ENCODE measurements at places on chromosomes 16 and 17. TPM values are rescaled to one million over a fixed set of nuclear protein-coding genes. Genes with fewer than 3 reads are reported as not detected.

- H3K4me1 ChIP-seq = no peaks in the 10 kb centered on the region
- no peaks in the 10 kb centered on the region for H3K36me3 ChIP-seq
- no peak for DNase-seq
- H3K27ac ChIP-seq = no peak overlapping the region
- H3K27me3 ChIP-seq = no peaks in the 10 kb centered on the region
- H3K4me3 ChIP-seq = no peak overlapping the region
Measured at GRCh38 chr17:39071573-39071972, 79.9 kb downstream of the PLXDC1 start.

- H3K27me3 ChIP-seq = no peaks in the 10 kb centered on the region
- no peaks in the 10 kb centered on the region for H3K36me3 ChIP-seq
- H3K27ac ChIP-seq = no peak overlapping the region
- H3K4me3 ChIP-seq = no peak overlapping the region
Measured at GRCh38 chr17:70621566-70621965, 452.2 kb downstream of the KCNJ2 start.

DNA sequence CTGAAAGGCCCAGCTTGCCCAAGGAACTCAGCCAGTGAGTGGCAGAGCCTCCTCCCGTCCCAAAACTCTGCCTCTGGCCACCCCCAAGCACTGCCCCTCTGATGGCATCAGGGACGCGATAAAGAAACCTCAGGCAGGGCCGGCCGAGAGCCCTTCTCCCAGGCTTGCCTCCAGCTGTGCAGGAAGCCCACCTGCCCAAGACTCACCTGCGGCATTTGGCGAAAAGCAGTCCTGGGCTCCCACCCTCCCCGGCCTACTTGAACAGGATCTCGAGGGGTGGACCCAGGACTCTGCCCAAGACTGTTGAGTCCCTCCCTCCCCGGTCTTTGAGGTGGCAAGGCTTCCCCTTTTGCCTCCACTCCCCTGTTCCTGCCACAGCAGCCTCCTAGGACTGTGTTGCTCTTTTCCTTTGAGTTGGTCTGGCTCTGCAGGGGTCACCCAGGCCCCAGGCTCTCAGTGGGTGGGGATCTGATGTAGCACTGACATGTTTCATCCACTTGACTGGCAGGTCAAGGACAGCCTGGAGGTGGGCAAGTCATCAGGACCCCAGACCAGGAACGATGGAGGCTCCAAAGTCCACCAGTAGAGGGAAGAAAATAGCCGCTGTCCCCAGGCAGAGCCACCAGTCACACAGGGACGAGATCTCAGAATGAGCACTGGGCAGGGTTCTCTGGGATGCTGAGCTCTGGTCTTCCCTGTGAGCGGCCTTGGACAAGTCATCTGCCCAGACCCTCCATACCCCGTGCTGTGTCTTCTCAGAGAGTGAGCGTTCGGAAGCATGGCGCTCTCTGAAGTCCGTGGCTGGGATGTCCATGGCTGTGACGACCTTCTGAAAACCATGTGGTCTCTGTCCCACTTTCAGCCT, 111.0 kb upstream of the TNRC6C start:
- DNase-seq = no peak
- no peak overlapping the region for H3K27ac ChIP-seq
- no peaks in the 10 kb centered on the region for H3K27me3 ChIP-seq

GRCh38 chr17:6135996-6136395, 65.8 kb downstream of the WSCD1 start:
- H3K4me1 ChIP-seq = no peaks in the 10 kb centered on the region
- no peak overlapping the region for H3K4me3 ChIP-seq
- no peak for DNase-seq
- peaks cover 5% of the 10 kb centered on the region for H3K27me3 ChIP-seq

DNA sequence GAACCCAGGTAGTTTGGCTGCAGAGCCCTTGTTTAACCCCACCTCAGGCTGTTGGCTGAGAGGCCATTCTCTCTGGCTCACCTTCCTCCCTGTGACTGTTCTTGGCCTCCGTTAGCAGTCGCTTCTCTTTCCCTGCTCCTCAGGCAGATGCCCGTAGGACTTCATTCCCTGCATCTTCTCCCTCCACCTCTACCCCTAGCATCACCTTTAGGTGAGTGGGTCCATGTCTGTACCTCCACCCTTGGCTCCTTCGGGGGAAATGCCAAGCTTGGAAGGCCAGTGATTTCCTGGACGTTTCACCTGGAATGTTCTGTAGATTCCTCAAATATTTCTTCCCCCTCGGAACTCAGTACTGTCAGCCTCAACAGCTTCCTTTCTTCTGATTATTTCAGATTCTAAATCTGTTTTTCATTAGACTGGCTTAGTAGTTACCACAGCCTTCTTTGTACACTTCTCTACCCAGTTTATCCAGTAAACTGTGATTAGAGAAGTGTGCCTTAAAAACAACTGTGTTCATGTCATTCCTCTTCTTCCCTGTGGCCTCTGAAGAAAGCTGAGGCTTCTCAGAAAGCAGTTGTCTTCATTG, 227.9 kb downstream of the MSI2 start:
- no peaks in the 10 kb centered on the region for H3K36me3 ChIP-seq
- H3K4me3 ChIP-seq = no peak overlapping the region
- H3K27ac ChIP-seq = no peak overlapping the region

DNA sequence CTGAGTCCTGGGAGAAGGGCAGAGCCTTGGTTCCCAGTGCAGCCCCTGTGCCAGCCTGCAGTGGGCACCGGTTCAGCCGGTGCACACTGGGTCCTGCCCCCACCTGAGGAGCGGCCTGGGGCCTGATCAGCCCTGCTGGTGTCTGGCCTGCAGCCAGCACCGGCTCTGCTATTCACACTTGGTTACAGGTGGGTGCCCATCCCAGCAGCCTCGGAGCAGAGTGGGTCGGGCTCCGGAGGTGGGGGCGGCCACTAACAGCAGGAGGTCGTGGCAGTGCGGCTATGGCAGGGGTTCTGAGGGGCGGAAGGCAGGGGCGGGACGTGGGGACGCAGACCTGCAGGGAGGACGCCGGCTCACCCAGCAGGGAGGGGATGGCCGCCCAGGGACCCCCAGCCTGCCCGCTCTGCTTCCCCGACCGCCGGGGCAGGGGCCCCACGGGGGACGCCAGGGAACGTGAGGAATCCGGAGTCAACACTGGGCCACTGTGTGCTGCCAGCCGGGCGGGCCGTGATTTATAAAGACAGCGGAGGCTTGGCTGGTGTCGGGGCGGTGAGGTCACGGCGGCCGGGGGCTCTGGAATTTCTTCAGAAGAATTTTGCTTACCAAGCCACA, 20.3 kb downstream of the METRNL start:
- H3K27ac ChIP-seq = no peak overlapping the region
- no peaks in the 10 kb centered on the region for H3K36me3 ChIP-seq
- peaks cover 6% of the 10 kb centered on the region for H3K4me1 ChIP-seq

- no peak for DNase-seq
- H3K4me1 ChIP-seq = peaks cover 8% of the 10 kb centered on the region
- H3K4me3 ChIP-seq = no peak overlapping the region
- H3K27me3 ChIP-seq = no peaks in the 10 kb centered on the region
Measured at GRCh38 chr16:70512456-70512855, 10.9 kb downstream of the COG4 start.

- H3K4me1 ChIP-seq = no peaks in the 10 kb centered on the region
- H3K27ac ChIP-seq = no peak overlapping the region
- peaks cover 58% of the 10 kb centered on the region for H3K36me3 ChIP-seq
- no peaks in the 10 kb centered on the region for H3K27me3 ChIP-seq
- no peak overlapping the region for H3K4me3 ChIP-seq
Measured at GRCh38 chr16:28098171-28098958, 34.9 kb upstream of the GSG1L start.

DNA sequence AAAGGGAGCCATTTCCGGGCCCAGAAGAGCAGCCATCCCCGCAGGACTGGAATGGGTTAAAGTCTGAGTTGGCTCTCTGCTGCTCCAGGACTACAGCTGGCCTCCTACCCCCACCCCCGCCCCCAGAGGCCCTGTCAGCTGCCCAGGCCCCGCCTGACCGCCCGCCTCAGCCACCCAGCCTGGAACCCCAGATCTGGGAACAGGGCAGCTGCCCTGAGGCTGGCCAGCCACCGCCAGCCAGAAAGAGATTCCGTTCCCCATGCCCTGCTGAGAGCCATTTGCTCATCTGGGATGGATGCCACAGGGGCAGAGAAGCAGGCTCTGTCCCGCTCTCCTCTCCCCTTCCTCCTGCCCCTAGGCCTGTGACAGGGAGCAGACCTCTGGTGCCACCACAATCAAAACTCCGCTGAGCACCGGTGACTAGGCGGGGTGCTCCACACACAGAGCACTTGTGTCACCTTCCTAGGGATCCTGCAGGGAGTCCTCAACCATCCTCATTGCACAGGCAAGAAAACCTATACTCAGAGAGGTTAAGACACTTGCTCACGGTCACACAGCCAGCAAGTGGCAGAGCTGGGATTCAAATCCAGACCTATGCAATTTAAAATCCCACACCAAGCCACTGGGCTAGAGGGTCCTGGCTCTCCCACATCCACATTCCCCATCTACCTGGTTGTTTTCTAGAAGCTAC, 44.1 kb downstream of the ZNF423 start:
- no peak overlapping the region for H3K27ac ChIP-seq
- H3K27me3 ChIP-seq = no peaks in the 10 kb centered on the region
- no peaks in the 10 kb centered on the region for H3K36me3 ChIP-seq
- DNase-seq = no peak
- H3K4me3 ChIP-seq = no peak overlapping the region

Gene KRT39
- total RNA-seq = not detected

DNA sequence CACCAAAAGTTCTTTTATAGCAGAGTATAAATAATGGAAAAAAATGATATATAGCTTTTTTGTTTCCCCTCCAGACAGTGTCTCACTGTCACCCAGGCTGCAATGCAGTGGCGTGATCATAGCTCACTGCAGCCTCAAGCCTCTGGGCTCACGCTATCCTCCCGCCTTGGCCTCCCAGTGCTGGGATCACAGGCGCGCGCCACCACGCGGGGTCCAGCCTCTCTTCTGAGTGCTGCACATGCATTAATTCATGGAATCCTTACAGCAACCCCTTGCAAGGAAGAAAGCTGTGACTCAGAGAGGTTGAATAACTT, 18.0 kb upstream of the ZNF629 start:
- H3K36me3 ChIP-seq = no peaks in the 10 kb centered on the region
- no peaks in the 10 kb centered on the region for H3K27me3 ChIP-seq
- H3K4me1 ChIP-seq = peaks cover 19% of the 10 kb centered on the region
- H3K27ac ChIP-seq = peak overlapping the region; percentile 47
- H3K4me3 ChIP-seq = peak overlapping the region; percentile 43
- DNase-seq = no peak

GRCh38 chr17:34726536-34727384, 147.4 kb downstream of the TMEM132E start:
- no peaks in the 10 kb centered on the region for H3K27me3 ChIP-seq
- H3K27ac ChIP-seq = no peak overlapping the region
- no peak overlapping the region for H3K4me3 ChIP-seq
- no peaks in the 10 kb centered on the region for H3K36me3 ChIP-seq
- no peaks in the 10 kb centered on the region for H3K4me1 ChIP-seq

GRCh38 chr17:76078860-76079534, at the start of gene ZACN:
Gene ZACN, plus strand, starts transcription at chr17:76079182. Its CDS starts 83 bp downstream, at chr17:76079265.
- peaks cover 28% of the 10 kb centered on the region for H3K27me3 ChIP-seq
- no peak for DNase-seq
- H3K4me1 ChIP-seq = peaks cover 44% of the 10 kb centered on the region
- no peak within 1 kb of the TSS for H3K4me3 ChIP-seq

DNA sequence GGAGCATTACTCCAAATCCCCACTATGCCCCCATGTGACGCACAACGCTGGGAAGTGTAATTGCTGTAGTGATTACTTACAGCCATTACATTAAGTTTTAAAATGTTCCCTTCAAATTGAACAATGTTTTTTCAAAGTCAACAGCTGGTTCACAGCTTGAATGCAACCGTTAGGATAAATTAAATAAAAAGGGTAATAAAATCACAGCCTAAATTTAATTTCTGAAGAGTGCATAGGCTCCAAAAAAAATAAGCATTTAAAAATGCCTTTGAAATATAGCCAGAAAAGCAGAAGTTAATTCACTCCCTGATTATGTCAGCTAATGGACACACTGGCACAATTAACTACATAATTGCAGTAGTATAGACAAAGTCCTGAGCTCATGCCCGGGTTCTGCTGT, 50.5 kb upstream of the KDM8 start:
- H3K36me3 ChIP-seq = no peaks in the 10 kb centered on the region
- H3K27me3 ChIP-seq = no peaks in the 10 kb centered on the region
- no peak overlapping the region for H3K27ac ChIP-seq

DNA sequence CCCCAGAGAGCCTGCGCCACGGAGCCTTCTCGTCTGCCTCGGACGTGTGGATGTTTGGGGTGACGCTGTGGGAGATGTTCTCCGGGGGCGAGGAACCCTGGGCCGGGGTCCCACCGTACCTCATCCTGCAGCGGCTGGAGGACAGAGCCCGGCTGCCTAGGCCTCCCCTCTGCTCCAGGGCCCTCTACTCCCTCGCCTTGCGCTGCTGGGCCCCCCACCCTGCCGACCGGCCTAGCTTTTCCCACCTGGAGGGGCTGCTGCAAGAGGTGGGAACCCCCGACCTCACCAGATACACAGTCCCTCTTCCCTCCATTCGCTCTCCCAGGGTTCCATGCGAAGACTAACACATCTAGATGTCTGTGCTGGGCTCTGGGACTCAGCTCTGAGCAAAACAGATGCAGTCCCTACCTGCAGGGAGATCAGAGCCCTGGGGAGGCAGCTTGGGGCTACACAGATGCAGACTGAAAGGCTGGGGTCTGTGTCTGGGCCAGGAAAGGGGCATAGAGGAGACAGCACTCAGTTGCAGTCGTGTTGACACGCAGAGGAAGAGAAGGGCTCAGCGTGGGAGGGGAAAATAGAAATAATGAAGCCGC, 3.7 kb downstream of the TNK1 start:
- H3K27me3 ChIP-seq = peaks cover 9% of the 10 kb centered on the region
- H3K4me3 ChIP-seq = peak overlapping the region; percentile 86
- DNase-seq = no peak
- peaks cover 19% of the 10 kb centered on the region for H3K4me1 ChIP-seq
- H3K27ac ChIP-seq = peak overlapping the region; percentile 72

GRCh38 chr16:50268352-50268751, 2.0 kb downstream of the ADCY7 start:
- H3K27ac ChIP-seq = peak overlapping the region; percentile 52
- H3K4me1 ChIP-seq = peaks cover 79% of the 10 kb centered on the region
- DNase-seq = no peak
- H3K36me3 ChIP-seq = peaks cover 8% of the 10 kb centered on the region

- no peak for DNase-seq
- H3K4me3 ChIP-seq = no peak within 1 kb of the TSS
Measured at GRCh38 chr17:27800522-27800921, at the start of gene NOS2. Gene NOS2, minus strand, starts transcription at chr17:27800529. Its CDS starts 1,720 bp downstream, at chr17:27798809.

Gene GINS2
- 1.4 TPM for total RNA-seq

Gene ASPHD1
- total RNA-seq = not detected

Gene WFIKKN2
- not detected for total RNA-seq

- H3K4me1 ChIP-seq = no peaks in the 10 kb centered on the region
- no peak overlapping the region for H3K4me3 ChIP-seq
- no peaks in the 10 kb centered on the region for H3K36me3 ChIP-seq
- no peak for DNase-seq
- H3K27me3 ChIP-seq = no peaks in the 10 kb centered on the region
Measured at GRCh38 chr17:51992864-51993416, 165.6 kb downstream of the CA10 start.

Measured in CD4-positive, alpha-beta memory T cell (primary cell).